ENCODE measurements at places on chromosomes 5 and 9.

DNA sequence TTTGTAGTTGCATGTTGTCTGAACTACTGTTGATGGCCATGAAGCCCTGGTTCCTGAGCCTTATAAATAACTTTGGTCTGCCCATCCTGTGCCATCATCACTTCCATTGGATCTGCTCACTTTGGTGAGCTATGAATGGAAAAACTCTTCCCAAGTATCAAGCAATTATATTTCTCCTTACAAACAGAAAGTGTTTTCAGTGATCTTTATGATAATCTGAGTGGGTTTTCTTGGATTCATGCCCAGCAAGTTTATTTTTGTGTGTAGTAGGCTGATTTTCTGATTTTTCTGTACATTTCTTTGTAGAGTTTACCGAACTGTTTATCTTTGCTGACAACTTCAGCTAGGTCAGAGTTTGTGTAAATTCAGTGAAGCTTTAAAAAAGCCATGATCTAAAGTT lies 31.0 kb downstream of the CAMK4 start:
- no peak for DNase-seq

DNA sequence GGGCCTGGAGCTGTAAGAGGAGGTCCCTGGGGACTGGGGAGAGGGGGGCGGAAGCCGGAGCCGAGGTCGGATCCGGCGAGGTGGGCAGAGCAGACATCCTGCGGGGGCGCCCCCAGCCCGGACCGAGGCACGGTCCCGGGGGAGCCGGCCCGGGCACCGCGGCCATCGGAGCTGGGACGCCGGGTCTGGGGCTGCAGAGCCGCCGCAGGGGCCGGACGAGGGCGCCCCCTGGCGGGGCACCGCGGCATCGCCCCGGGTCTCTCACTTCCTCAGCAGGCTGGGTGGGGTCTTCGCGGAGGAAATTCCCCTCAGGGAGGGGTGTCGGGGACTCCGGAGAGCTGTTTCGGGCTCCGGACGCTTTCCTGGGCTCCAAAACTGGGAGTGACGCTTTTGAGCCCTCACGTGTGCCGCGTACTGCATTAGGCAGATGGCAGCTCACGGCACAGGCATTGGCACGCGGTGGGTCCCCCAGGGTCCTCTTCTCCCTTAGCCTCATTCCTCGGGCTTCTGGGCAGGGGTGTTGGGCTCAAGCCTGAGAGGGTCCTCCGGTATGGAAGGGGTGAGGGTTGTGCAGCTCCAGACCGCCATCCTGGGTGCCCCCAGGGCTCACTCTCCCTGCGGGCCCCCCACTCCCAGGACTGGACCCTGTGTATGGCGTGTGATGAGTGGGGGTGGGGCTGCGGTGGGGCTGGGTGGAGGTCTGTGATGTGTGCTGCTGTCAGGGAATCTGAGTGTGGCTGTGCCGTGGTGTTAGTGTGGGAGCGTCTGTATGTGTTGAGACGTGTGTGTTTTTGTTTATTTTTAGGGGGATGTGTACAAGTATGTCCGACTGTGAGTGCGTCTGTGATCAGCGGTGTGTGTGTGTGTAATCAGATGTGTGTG lies 29.6 kb downstream of the LHX2 start:
- peak; percentile 52 for DNase-seq

DNA sequence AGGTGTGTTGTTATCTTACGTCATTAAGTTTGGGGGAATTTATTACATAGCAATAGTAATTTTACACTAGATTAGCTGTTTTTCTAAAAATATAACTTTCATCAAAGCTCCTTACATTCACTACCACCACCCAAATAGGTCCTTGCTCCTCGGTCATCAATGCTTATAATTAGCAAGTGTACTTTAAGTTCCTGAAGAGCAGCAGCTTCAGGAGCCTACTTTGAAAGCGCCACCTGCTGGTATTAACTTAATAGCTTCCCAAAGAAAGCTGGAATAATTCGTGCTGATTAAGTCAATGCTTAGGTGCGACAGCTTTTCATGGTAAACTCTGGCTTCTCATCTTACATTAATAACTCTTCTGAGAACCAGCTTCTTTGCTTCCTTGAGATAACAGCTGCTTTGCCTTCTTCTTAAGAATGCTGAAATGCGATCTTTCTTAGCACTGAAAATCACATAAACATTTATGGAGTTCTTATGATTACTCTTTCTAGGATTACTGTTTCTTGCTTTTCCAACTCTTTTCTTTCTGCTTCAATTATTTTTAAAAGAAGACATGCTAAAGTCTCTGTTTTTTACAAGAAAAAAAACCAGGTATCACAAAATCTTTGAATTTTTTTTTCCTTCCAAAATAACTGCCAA lies 10.0 kb upstream of the C5 start:
- no peak for DNase-seq

DNA sequence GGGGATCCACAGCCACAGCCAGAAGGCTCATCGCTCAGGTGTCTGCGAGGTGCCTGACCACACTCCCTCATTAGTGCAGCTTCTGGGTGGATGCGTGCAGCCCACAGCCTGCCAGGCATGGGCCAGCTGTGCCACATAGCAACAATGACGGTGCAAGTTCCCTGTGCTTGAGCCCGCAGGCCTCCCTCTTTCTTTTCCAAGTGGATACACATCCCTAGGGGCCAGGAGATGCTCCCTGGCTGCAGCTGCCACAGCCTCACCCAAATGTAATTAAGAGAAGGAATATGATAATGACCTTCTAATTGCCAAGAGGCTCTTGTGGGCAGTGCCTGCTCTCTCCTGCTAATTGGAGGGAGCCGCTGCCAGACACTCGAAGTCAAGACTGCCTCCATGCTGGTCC lies 116.0 kb upstream of the PPP1R26 start:
- no peak for DNase-seq

DNA sequence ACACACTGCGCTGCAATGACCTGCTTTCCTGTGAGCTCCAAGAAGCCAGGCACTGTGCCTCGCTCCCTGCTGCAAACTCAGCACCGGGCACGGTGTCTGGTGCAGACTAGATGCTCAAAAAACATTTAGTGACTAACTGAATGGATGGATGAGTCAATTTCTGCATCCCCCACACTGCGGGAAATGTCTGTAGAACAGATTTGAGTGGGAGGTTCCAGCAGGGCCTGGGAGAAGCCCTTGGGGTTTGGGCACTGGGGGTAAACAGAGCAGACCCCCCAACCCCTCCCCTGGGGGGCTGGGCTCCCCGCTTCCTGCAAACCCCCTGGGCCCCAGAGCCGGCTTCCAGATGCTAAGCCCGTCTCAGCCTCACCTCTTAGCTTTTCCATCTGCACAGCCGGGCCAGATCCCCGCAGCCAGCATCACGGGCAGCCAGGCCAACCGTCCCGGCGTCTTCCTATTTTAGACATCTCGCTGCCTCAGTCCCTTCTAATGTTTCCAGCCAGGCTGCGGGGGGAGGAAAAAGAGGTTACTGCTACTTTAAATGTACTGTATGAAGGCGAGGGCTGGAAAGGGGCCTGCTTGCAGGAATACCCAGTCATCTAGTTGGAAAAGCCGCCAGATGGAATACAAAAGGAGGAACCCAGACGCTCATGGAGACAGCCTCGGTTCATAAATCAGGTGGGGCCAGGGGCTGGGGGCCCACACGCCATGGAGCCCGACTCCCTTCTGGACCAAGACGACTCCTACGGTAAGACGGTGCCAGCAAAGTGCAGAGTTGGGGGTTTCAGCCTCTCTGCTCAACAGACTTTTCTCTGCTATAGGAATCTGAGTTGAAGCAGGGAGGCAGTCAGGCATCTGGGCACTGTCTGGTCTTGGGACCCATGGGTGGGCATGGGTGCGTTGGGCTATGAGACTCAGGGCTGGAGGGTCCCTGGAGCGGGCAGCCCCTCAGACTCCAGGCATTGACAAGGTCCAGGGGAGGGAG lies 67.1 kb upstream of the GGTA1 start:
- peak; percentile 90 for DNase-seq

- no peak for DNase-seq
These were observed 117.6 kb upstream of the ATP10B start for GRCh38 chr5:160969645-160970044.

DNA sequence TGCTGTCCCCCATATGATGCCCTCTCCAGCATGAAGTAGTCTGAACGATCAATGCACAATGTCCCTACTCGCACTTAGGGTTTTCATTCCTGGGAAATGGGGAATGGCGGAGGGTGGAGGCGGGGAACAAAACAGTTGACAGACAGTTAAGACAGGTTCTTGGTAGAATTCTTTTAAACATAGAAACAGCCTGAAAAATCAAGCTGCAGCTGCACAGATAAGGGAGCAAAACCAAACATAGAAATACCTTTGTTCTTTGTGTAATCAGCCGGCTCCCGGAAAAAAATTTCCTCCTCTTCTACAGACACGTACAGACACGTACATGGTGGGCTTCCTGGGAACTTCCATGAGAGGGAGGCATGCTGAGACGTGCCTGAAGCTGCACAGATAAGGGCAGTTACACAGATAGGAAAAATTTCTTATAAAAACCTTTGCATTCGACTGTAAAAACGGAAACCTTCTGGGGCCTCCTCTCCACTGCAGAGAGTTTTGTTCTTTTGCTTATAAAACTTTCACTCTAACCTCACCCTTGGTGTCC lies 662.4 kb upstream of the PTPRD start:
- DNase-seq, result no peak

DNA sequence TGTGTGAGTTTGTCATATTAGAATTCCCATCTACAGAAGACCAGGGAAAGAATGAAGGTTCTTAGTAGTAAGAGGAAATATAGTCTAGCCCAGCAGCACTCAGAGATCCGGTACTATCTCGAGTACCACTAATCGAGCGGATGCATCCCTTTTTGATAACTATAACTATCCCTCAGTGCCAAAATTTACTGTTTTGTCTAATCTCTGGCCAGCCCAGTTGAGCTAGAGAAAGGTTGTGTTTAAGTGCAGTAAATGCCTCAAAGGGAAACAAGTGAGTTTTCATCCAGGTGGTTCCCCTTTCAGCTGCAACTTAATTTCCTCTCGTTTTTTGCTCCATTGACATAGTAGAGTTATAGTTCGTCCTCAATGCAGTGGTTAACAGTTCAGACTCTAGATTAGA lies 146.7 kb downstream of the GPBP1 start:
- DNase-seq, result no peak

DNA sequence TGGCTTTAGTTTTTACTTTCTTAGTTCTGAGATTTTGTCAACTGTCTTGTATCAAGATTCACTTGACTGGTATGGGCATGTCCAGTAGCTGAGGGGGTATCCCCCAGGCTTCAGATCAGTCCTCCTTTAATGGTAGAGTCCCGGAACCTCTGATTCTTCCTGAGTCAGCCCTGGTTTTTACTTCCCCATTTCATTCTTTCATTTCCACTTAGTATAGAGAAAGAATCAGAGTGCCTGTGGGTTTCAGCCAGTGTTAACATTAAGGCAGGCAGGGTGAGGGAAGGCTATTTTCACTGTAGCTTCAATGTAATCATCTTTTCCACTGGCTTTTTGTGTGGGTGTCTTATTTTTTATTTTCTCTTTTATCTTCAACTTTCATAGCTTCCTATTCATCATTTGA lies 8.3 kb upstream of the COMMD10 start:
- no peak for DNase-seq

GRCh38 chr5:179313849-179314521 lies 31.3 kb downstream of the ADAMTS2 start:
- peak; percentile 95 for DNase-seq

- DNase-seq, result no peak
These were observed 154.1 kb downstream of the EFNA5 start for GRCh38 chr5:107516452-107517184.

DNA sequence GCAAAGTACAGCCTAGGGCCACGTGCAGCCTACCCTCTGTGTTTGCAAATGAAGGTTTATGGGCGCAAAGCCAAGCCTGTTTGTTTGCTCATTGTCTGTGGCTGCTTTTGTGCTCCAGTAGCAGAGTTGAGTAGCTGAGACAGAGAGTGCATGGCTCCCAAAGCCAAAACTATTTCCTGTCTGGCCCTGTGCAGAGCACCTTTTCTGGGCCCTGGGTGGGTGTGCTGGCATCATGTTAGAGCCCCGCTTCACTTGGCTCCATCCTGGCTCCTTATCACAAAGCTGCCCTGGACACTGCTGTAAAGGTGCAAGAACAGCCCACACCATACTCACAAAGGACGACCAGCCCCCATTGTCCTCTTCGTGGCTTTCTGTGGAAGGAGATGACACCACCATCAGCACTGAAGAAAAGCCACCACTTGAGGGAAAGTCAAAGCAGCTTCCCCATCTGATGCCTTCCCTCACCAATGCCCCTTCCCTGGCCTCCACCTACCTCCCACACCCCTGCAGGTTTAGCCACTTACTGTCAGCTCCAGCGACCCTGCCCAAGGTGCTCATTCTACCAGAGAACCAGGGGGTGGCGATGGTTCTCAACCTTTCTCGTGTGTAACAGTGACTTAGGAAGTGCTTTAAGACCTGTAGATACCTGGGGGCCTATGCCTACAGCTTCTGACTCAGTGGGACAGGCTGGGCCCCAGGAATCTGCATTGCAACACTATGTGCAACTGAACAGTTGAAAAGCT lies 23.4 kb downstream of the LCP2 start:
- DNase-seq, result no peak

- DNase-seq, result no peak
These were observed 457.3 kb downstream of the RAB3C start for GRCh38 chr5:59040024-59040803.

DNA sequence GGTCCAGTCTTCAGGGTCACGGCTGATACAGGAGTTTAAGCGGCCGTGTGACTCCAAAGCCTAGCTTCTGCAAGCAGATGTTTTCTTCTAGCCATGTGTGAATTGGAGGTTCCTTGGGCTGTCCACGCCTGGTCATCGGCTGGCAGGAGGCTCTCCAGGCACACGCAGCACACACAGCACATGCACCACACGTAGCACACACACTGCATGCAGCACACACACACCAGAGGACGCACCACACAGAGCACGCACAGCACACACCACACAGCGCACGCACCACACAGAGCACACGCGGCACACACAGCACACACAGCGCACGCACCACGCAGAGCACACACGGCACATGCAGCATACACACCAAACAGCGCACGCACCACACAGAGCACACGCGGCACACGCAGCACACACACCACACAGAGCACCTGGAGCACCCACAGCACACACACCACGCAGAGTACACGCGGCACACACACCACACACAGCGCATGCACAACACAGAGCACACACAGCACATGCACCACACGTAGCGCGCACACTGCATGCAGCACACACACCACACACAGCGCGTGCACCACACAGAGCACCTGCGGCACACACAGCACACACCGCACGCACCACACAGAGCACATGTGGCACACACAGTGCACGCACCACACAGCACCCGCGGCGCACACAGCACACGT lies 234.3 kb downstream of the FANCC start:
- no peak for DNase-seq

GRCh38 chr5:65121880-65122436 lies 353.2 kb downstream of the CWC27 start:
- no peak for DNase-seq

DNA sequence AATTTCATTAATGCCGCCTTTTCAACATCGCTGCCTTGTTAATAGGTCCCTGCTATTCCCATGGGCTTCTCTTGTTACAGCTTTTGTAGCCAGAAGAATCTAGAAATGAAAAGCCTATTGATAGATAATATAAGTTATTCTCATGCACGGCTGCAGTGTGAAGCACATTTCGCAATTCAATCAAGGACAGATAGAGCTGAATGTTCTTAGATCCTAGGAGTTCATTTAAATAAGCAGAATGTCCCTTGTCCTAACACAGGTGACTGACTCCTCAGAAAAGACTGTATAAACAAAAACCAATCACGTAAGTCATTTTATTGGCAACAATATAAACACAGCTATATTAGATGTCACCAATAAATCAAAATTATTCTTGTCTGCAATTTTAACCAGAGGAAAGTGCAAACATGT lies 9.4 kb downstream of the GLIS3 start:
- no peak for DNase-seq

GRCh38 chr5:34639852-34640626 lies 16.1 kb upstream of the RAI14 start:
- DNase-seq, result no peak

GRCh38 chr9:78311886-78312524 lies 15.1 kb downstream of the PSAT1 start:
- DNase-seq, result no peak
